SHP77 treated with DMSO at 0.1 percent for 48 hours (cell line): ENCODE measurements at places on chromosomes 6 and 20.

GRCh38 chr6:133136177-133136880, 104.8 kb upstream of the EYA4 start:
- DNase-seq, result no peak

- DNase-seq, result no peak
Observed at GRCh38 chr6:104460738-104461483, 398.8 kb downstream of the HACE1 start.

GRCh38 chr20:25300496-25301170, 52.7 kb downstream of the PYGB start:
- DNase-seq, result no peak

- no peak for DNase-seq
Observed at GRCh38 chr6:160085713-160086505, 35.7 kb upstream of the SLC22A1 start.

DNA sequence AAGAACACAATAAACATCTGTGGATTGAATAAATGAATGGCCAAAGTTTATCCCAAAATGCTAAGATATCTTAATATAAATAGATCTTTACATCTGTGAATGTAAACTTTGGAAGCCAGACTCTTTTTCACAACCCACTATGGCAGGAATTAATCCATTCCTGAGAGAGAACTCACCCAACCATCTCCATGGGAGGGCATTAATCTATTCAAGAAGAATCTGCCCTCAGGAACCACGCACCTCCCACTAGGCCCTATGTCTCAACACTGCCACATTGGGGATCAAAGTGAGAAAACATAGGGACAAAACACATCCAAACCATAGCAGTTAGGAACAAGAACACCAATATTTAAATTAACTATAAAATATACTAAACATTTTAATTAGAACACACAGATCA, 3.4 kb downstream of the UBE3D start:
- DNase-seq, result no peak

GRCh38 chr6:120871416-120872261, 462.6 kb downstream of the TBC1D32 start:
- peak; percentile 23 for DNase-seq

DNA sequence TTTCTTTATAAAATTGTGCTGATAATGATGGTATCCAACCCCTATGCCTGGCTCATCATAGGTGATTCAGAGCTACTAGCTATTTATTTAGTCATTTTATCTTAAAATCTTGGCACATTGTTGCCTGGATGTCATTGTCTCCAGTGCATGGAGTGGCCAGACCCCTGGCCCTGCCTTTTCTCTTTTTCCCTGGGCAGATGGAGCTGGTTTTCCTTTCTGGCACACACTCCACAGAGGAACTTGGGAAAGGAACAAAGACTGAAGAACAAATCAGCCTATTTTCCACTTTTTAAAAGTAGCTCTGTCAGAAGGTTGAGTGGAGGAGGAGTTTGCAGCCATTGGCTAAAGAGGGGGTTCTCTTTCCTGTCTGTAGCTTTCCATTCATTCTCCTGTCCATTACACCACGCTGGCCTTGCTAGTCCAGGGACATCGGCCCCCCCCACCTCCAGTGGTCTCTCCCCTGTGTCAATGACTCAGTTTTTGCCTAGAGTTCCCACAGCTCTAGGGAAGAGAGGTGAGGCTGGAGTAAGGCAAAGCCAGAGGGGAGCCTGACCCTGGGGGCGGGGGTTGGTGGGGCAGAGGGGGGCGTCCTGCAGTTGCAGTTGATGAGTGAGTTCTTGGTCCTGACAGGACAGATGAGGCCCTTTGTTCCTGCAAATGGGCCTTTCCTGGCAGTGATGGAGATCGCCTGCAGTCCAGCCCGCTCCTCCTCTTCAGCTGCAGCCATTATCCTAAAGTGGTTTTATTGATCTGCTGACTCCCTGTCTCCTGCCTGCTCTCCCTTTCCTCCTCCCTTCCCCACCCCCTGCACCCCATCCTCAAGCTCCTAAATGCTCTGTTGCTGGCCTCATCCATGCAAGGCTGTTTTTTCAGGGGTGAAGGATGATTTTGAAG, 774.5 kb downstream of the DHX35 start:
- DNase-seq, result no peak
